ENCODE measurements at places on chromosomes 5 and 9. TPM values are rescaled to one million over a fixed set of nuclear protein-coding genes. Genes with fewer than 3 reads are reported as not detected.

SV2C gene
- total RNA-seq, result not detected

FBLL1 gene
- total RNA-seq, result 0.79 TPM

ZNF454 gene
- 2.8 TPM for total RNA-seq

UTP15 gene
- 12.0 TPM for total RNA-seq

GRXCR2 gene
- not detected for total RNA-seq

CER1 gene
- total RNA-seq, result not detected

PMPCA gene
- total RNA-seq, result 30.7 TPM

DAPK1 gene
- 1.0 TPM for total RNA-seq

EFNA5 gene
- total RNA-seq, result 0.77 TPM

PDE6A gene
- total RNA-seq, result not detected

GPR150 gene
- 0.32 TPM for total RNA-seq

IL13 gene
- not detected for total RNA-seq

IL33 gene
- total RNA-seq, result 83.6 TPM

FAM169A gene
- total RNA-seq, result 0.17 TPM

PHF24 gene
- total RNA-seq, result 0.16 TPM

TNFSF8 gene
- not detected for total RNA-seq

SOHLH1 gene
- not detected for total RNA-seq
